ENCODE measurements at places on chromosomes 16 and 17. TPM values are rescaled to one million over a fixed set of nuclear protein-coding genes. Genes with fewer than 3 reads are reported as not detected.

The OTOP2 gene
- total RNA-seq, result not detected

The EPN3 gene
- not detected for total RNA-seq

The KRT222 gene
- total RNA-seq, result not detected

The SULT1A4 gene
- total RNA-seq, result 0.32 TPM

The GNG13 gene
- total RNA-seq, result not detected

The FAM83G gene
- 6.0 TPM for total RNA-seq

The UBTF gene
- 45.7 TPM for total RNA-seq

The IRF8 gene
- not detected for total RNA-seq

The NDRG4 gene
- total RNA-seq, result 45.2 TPM

The CCDC137 gene
- total RNA-seq, result 12.5 TPM

The TBC1D3 gene
- not detected for total RNA-seq

The DNASE1L2 gene
- total RNA-seq, result 2.4 TPM

The CACNG1 gene
- total RNA-seq, result 142 TPM

The KARS1 gene
- 179 TPM for total RNA-seq

The TMEM238L gene
- total RNA-seq, result not detected

The PRR11 gene
- total RNA-seq, result 0.47 TPM

The SLC47A1 gene
- 2.2 TPM for total RNA-seq

The LGALS9 gene
- 0.29 TPM for total RNA-seq

The LITAFD gene
- not detected for total RNA-seq

The GOT2 gene
- 49.0 TPM for total RNA-seq

The GRAP gene
- 0.31 TPM for total RNA-seq

The ARHGAP44 gene
- 0.36 TPM for total RNA-seq

The KRTAP9-8 gene
- total RNA-seq, result not detected

The RNF157 gene
- 6.0 TPM for total RNA-seq

The MPP2 gene
- 2.3 TPM for total RNA-seq

The GINS2 gene
- total RNA-seq, result 0.88 TPM

The PLLP gene
- total RNA-seq, result not detected

The SCO1 gene
- total RNA-seq, result 53.8 TPM

The TNS4 gene
- total RNA-seq, result not detected

The PLCG2 gene
- total RNA-seq, result 0.05 TPM

The RRAD gene
- 60.5 TPM for total RNA-seq

The RPS6KB1 gene
- 26.2 TPM for total RNA-seq

The SLC7A6 gene
- total RNA-seq, result 36.4 TPM
